ENCODE measurements at places on chromosomes 4 and X.

- DNase-seq, result peak; percentile 88
Measured at GRCh38 chr4:140861359-140862176, 105.4 kb upstream of the TBC1D9 start.

DNA sequence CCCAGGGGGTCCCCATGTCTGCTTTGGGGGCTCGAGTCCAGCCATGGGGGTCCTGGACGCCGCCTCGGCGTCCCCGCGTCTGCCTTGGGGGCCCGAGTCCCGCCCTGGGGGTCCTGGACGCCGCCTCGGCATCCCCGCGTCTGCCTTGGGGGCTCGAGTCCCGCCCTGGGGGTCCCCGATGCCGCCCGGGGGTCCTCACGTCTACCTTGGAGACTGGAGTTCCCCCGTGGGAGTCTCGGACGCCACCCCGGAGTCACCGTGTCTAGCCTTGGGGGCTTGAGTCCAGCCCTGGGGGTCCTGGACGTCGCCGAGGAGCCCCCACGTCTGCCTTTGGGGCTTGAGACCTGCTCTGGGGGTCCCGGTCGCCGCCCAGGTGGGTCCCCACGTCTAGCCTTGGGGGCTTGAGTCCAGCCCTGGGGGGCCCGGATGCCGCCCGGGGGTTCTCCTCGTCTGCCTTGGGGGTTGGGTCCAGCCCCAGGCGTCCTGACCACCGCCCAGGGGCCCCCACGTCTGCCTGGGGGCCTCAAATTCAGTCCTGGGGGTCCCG is 1.1 kb upstream of the GTPBP6 start:
- no peak for DNase-seq

DNA sequence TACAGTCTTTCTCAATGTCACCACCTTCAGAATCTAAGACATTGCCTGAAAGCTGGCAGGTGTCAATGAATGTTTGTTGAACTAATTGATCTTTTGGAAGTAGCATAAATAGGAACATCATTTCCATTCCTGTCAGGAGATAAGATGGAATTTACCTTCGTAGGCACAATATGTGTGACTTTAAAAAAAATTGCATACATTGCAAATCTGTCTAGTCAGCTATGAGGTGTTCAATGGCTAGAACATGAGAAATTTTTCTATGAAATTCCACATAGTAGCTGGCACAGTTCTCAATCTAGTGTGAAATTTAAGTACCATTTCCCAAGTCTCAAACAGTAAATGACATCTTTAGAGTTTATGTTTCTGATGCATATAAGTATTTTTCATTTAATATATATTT is 10.3 kb downstream of the PAGE2 start:
- no peak for DNase-seq

DNA sequence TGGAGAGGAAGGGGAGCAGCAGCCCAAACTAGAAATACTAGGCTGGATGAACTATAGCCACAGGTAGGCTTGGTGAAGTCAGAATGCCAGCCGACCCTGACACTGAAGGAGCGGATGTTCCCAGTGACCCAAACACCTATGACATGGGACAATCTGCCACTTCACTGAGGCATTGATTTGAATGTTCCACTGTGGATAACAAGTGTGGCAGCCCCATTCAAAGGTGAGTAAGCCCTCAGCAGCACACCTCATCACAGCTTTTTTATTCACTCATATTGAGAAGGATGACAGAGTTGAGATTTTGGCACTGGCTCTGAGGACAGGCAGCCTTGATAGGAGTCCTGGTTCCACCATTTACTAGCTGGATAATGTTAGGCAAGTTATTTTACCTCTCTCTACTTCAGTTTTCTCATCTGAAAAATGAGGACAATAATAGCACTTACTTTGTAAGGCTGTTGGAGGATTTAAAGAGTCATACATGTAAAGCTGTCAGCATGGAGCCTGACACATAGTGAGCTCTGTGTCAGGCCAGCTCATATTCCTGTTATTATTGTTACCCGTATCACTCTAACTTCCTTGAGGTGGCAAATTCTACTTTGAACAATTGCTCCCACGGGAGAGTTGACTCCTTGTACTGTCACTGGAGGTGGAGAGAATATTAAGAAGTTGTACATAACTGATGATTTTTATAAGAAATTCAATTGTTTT is 114.6 kb downstream of the RASL11B start:
- no peak for DNase-seq

- no peak for DNase-seq
Measured at GRCh38 chr4:173076903-173077634, 91.5 kb upstream of the GALNT7 start.

- DNase-seq, result peak; percentile 87
Measured at GRCh38 chr4:173257732-173258717, 76.1 kb downstream of the HMGB2 start.

DNA sequence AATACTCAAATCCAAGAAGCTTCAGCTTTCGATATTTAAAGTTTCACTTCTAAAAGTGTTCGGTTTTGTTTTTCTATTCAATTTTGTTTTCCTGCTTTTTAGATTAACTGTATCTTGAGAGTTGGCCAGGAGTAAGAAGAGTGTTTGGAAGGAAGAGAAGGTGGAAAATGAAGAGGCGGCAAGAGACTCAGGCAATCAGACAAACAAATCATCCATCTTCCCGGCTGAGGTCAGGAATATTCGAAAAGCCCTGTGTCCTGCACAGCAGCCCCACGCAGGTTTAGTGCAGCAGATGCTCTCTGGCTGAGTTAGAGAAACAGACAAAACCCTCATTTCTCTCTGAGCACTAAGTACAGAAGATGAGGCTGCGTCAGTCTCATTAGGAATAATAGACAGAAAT is 330.3 kb upstream of the NOCT start:
- DNase-seq, result no peak

DNA sequence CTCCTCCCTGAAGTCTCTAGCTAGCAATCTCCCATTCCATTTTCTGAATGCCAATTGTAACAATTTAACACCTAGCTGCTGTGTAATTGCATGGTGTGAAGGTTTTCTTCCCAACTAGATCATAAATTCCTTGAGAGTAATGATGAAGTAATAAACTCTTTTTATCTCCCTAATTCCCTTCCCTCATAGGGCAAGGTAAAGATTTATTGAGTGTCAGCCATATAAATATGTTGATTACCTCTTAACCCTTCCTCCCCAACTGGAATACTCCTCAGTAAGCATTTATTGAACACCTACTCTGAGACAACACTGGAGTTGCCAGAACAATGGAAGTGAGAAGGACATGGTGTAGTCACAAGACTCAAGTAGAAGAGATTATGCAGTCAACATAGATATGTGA is 112.7 kb downstream of the CLCN5 start:
- no peak for DNase-seq

GRCh38 chrX:110924871-110925270 is 129.3 kb upstream of the CHRDL1 start:
- no peak for DNase-seq

DNA sequence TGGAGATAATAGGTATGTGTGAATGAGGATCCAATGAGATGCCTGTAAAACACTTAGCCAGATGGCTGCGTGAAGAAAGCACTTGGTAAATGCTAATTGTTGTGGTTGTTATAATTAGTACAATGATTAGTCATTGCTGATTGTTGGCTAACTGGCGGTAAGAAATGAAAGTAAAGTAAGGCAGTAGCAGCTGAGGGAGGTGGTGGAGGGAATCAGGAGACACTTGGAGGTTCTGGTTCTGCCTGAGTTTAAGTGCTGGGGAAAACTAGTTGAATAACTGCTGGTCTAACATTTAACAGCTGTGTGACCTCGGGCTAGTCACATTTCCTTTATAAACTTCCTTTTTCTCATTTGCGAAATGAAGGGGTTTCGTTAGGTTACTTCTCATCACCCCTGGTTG is 30.9 kb downstream of the CD38 start:
- DNase-seq, result peak; percentile 7

DNA sequence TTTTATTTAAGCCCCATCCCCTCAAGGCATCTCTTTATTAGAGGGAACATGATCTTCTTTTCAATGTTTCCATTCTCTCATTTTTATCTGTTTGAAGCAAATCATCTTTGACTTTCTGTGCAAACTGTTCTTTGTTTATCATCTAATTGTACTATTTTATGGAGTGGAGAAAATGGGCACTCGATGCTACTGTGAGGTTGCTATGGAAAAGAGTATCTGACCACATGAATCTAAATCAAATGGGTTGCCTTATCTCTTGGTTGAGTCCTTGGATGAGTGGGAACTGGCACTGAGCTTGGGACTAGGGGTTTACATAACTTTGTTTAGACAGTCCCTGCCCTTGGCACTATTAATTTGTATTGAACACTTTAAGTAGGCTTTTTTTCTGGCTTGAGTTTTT is 9.1 kb downstream of the OCRL start:
- DNase-seq, result no peak

DNA sequence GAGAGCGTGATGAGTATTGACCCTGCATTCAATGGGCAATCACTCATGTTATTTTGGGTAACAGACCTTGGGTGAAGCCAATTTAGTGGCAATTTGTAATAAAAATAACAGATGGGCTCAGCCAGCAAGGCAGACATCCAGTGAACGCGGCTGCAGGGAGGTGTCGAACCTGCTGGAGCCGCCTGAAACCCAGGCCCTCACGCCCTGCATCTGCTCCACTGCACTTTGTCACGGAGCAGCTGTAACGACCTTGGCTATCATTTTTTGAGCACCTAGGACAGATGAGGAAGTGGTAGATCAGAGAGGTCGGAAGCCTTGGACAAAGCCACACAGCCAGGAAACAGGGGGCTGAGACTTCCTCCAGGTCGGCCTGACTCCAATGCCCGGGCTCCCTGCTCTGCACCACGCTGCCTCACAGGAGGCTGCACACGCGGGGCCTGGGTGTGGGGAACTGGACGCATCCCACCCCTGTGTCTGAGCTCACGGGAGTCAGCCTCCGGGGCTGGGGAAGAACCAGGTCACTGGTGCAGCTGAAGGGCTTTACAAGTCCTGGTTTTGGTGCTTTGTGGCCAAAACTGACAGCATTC is 19.4 kb downstream of the HMX1 start:
- DNase-seq, result no peak

- DNase-seq, result peak; percentile 68
Measured at GRCh38 chr4:140343303-140343702, 30.1 kb upstream of the SCOC start.

DNA sequence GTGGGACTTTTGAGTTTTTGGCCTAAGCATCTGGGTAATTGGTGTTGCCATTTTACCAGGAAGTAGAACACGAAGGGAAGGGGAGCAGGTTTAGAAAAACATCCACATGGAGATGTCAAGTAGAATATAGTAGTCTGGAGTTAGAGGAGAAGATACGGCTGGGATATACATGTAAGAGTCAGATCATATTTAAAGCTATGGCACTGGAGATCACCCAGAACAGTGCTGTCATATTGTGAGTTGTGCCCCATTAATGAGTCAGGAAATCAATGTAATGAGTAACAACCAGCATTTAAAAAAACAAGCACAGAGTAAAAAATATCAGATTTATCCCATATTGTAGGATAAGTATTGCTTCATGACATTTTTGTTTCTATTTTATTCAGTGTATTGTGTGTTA is 4.2 kb downstream of the GSTCD start:
- DNase-seq, result no peak

- no peak for DNase-seq
Measured at GRCh38 chr4:184938871-184939270, 79.4 kb upstream of the HELT start.

- DNase-seq, result no peak
Measured at GRCh38 chrX:97294041-97294440, 410.3 kb downstream of the RPA4 start.

DNA sequence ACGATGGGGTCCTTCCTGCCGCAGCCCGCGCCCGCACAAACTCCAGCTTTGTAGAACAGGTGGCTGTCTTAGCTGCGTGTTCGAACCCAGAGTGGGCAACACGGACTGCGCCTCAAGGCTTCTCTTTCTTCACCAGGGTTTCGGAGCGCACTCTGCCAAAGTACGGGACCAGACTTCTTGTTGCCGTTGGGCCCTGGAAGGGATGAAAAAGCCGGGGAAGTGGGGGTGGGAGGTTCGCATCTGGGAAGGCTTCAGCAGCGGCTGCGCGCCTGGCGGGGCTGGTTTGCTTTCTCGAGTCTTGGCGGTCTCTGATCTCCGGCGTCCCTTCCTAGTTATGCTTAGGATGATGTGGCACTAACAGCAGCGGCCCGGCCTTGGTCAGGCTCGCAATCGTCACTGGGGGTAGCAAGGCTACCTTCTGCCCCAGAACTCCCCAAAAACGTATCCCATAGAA is 673 bp downstream of the PARM1 start:
- peak; percentile 10 for DNase-seq

- DNase-seq, result peak; percentile 30
Measured at GRCh38 chr4:6695660-6696610, 2.3 kb downstream of the S100P start.

GRCh38 chrX:128883650-128884049 is 639.6 kb downstream of the SMARCA1 start:
- DNase-seq, result no peak

DNA sequence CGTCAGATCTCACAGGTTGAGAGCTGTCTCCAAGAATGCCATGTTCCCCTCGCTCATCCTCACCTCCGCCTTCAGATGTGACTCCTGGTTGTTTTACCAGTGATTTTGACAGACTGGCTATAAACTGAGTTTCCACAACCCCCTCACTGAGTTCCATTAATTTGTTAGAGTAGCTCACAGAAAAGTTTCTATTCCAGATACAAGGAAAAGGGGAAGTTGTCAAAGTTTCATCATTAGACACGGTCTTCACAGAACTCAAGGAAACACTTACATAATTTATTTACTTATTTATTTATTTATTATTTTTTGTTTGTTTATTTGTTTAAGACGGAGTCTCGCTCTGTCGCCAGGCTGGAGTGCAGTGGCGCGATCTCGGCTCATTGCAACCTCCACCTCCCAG is 55.7 kb upstream of the IQSEC2 start:
- no peak for DNase-seq

GRCh38 chrX:129731228-129731627 is 7.6 kb upstream of the XPNPEP2 start:
- DNase-seq, result no peak

DNA sequence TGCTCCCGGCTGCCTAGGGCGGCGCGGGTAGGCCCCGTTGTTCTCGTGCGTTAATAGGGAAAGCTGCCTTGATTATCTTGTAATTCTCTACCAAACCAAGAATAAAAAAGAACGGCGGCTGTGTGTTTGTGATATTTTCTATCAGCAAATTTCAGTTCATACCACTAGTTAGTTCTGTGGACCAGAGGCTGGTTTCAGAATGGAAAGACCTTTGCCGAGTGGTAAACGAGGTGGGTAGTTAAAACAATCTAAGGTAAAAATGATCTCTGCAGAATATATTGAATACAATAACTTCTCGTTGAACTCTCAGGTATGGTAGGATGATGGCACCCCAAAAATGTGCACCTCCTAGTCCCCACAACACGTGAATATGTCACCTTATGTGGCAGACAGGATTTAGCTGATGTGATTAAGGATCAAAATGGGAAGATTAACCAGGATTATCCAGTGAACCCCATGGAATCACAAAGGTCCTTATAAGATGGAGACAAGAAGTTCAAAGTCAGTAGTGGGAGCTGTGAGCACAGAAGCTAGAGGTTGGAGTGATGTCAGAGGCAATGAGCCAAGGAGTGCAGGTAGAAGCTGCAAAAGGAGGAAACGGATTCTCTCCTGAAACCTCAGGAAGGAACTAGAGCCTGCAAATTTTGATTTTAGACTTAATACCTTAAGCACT is 574 bp upstream of the CFAP97 start:
- peak; percentile 27 for DNase-seq

- no peak for DNase-seq
Measured at GRCh38 chr4:143260750-143261149, 75.9 kb upstream of the GAB1 start.

- DNase-seq, result no peak
Measured at GRCh38 chr4:37615059-37615719, 71.0 kb downstream of the RELL1 start.

- DNase-seq, result no peak
Measured at GRCh38 chr4:73780834-73781233, 40.5 kb downstream of the CXCL8 start.
